ENCODE measurements at places on chromosomes 12 and 14.

- H3K27me3 ChIP-seq: no peaks in the 10 kb centered on the region
- no peak overlapping the region for H3K4me3 ChIP-seq
- no peak for DNase-seq
- H3K27ac ChIP-seq: no peak overlapping the region
- no peaks in the 10 kb centered on the region for H3K36me3 ChIP-seq
Measured at GRCh38 chr12:111204788-111205241, 164.1 kb downstream of the PHETA1 start.

DNA sequence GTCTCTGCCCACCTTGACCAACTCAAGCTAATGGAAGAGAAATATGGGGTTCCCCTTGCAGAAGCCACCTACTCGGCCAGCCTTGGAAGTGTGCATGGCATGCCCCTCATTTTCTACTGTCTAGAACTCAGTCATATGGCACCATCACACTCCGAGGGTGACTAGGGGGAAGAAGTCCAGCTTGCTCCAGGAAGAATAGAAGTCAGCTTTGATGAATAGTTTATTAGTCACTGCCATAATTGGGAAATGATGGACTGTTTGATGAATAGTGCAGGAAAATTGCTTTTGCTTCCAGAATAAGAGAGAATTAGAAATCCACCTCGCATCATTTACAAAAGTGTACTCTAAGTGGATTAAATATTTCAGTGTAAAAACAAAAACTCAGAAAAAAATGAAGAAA lies 1030.6 kb downstream of the VRK1 start:
- no peaks in the 10 kb centered on the region for H3K27me3 ChIP-seq
- H3K27ac ChIP-seq: no peak overlapping the region
- H3K4me3 ChIP-seq: no peak overlapping the region
- no peaks in the 10 kb centered on the region for H3K4me1 ChIP-seq
- H3K36me3 ChIP-seq: no peaks in the 10 kb centered on the region

DNA sequence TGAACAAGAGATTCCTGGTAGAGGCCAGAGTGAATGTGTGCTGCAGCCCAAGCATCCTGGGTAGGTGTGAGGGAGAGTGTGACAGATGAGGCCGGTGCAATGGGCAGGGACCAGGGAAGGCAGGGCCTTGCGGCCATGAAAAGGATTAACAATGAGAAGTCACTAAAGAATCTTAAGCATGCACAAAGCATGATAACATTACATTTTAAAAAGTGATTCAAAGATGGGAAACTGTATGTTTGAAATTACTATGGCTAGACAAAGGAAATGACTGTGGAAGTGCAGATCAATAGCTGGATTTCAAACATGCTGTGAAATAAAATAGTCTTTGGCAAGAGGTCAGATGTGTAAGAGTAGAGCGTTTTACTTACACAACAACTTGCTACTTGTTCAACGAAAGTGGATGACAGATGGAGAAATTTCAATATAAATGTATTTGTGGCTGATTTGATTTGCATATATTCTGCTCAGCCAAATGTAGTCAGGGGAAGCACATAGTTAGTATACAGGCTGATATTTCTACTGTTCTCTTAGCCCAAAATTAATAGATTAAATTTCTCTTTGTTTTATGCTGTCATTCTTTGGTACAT lies 175.5 kb downstream of the CCDC59 start:
- H3K4me1 ChIP-seq: no peaks in the 10 kb centered on the region
- no peak overlapping the region for H3K4me3 ChIP-seq
- H3K36me3 ChIP-seq: no peaks in the 10 kb centered on the region

GRCh38 chr12:83404521-83404920 lies 717.8 kb downstream of the TMTC2 start:
- no peaks in the 10 kb centered on the region for H3K4me1 ChIP-seq
- no peaks in the 10 kb centered on the region for H3K36me3 ChIP-seq
- no peak for DNase-seq
- H3K4me3 ChIP-seq: no peak overlapping the region

Data from ovary (tissue), 10 donors.